Posterior vena cava (tissue), 2 donors: ENCODE measurements at places on chromosomes 2 and 18.

GRCh38 chr18:40849886-40850285, 1105.1 kb upstream of the PIK3C3 start:
- no peak for DNase-seq

DNA sequence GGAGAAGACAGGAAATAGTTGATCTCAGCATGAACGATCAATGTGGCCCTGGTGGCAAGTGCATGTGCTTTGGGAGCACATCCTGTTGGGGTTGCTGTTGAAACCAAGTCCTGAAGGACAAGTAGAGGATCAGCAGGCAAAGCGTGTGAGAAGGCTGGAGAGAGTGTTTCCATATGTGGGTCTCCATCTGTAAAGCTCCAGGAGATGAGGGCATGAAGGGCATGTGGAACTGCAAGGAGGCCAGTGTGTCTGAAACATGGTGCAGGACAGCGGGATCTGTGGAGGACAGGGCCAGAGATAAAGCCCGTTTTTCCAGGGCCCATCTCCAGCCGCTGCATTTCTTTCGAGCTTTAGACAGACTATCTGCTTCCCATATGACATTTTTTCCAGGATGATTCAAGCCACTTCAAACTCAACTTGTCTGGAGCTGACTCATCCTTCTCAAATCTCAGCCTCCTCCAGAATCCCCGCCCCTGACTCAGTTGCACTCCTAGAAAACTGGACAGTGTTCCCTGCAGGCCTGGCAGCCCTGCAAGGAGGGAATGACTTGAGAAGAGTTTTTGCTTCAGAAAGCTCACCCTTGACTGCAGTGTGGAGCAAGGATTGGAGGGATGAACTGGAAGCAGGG, 226.1 kb downstream of the VAPA start:
- DNase-seq, result peak; percentile 68

DNA sequence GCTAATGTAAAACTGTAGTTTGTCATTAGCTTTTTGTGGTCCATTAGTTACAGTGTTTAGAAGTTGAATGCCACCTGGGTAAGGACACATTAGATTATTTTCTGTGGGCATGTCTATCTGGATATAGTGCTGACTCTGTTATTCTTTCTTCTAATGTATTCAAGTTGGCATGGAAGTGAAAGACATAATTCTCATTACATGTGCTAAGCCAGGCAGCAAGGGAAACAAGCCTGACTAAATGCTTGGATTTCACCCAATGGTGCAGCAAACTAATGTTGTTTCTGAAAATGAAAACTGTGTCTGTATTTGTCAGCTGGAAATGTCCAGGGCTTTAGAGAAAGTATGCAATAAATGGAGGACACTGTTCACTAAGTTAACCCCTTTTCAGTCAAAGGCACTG, 100.7 kb downstream of the NUP35 start:
- DNase-seq, result no peak

DNA sequence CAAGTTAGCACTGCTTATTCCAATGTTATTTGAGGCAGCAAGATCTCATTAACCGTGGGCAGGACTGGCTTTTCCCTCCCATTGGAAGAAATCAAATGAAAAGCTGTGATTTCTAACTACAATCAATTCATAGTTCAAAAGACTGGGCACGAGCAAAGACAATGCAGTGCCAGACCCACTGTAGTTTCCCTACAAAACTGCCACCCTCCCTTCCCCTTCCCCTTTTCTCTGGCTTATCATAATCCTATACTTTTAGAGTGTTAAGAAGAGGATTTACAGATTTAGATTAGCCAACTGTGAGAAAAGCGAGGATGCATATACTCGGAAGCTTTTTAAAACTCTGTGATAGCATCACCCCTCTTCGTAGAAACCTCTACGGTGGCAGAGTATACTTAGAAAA, 260.4 kb downstream of the STK39 start:
- DNase-seq, result no peak

- peak; percentile 87 for DNase-seq
These were observed 221.5 kb upstream of the SLC35G4 start for GRCh38 chr18:11387880-11388279.

- DNase-seq, result no peak
These were observed 173.1 kb downstream of the ANKRD30B start for GRCh38 chr18:14921031-14921430.

- DNase-seq, result no peak
These were observed 147.1 kb downstream of the PHLPP1 start for GRCh38 chr18:62862466-62862865.

DNA sequence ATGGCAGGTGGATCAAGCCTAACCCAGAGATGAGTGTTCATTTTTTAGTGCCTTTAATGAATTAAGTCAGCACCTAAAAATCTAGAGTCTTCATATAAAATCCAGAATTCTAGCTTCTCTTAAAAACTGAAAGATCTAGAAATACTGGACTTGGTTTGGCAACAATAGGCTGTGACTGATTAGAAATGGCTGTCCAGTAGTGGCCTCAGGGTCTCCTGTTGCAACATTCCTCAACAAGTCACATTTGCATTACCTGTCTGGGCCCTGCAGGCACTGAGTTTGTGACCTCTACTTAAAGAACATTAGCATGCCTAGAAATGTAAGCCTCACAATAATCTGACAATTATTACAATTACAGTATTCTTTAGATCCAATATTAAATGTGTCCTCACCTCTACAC, 33.1 kb downstream of the MBD2 start:
- DNase-seq, result no peak

DNA sequence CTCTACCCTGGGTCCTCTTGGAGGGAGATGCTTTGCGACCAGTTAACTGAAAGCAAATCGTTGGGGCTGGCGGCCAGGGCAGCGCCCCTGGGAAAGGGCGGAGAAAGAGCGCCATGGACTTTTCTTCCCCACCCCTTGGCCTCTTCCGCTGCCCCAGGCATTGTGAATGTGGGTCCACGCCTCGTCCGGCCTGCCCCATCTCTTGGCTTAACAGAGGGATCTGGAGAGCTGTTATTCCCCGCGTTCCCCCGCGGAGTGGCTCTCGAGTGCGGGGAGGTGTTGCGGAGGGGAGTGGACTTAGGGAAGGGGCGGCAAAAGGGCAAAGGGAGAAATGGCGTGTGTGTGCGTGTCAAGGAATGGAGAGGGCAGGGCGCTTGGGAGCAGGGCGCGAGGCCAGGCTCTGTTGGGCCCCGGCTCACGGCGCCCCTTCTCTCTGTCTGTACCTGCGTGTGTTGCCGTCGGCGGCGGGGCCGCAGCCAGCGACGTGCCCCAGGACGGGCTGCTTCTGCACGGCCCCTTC, 6.6 kb downstream of the EMX1 start:
- DNase-seq, result no peak
